ENCODE measurements at places on chromosomes 6 and 20.
A peak's percentile ranks its signal among the peaks of the same experiment; 100 is the strongest.

GRCh38 chr6:139567095-139567494 lies 192.6 kb upstream of the CITED2 start:
- no peak for DNase-seq

DNA sequence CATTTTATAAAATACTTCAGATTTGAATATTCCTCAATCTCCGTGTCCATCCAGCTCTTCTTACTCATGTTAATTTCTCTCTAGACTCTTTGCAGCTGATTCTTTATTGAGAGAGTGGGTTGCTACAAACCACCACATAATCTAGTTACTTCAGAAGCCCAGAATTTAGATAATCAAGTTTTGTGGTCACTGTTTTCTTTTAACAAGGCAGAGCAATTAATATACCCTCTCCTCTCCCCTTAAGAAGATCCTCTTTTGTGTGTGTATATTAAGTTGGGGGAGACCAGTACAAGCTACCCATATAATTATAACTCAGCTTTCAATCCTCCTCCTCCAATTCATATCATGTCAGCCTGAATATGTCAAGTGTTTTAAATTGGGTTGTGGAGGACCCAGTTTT lies 95.1 kb downstream of the IRAK1BP1 start:
- DNase-seq, result no peak

DNA sequence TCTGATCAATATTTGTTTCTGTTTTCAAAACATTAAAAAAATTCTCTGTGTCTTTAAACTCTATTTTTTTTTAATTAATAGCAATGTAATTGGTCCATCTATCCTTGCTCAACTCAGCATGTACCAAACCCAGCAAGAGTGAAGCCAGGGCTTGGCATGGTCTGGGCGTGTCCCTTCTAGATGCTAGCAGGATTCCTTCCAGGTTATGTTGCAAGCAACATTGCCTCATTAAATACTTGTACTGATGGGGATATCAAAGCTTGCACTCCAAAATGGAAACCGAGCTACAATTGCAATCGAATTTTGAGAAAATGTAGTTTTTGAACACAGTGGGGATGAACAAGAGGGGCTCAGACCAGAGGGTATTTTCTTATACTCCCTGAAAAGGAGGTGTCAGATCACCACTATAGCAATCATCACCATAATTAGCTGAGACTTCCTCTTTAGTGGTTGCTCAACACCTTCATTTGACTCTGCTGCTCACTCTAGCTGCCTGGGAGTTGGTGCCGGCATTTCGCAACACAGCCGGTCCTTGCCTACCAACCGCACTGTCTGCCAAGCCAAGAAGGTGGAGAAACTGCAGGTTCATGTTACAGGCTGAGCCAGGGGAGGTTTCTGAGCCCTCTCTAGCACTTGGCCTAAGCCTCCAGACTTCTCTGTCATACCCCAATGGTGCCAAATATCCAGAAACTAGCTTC lies 67.8 kb upstream of the RALGAPA2 start:
- no peak for DNase-seq

DNA sequence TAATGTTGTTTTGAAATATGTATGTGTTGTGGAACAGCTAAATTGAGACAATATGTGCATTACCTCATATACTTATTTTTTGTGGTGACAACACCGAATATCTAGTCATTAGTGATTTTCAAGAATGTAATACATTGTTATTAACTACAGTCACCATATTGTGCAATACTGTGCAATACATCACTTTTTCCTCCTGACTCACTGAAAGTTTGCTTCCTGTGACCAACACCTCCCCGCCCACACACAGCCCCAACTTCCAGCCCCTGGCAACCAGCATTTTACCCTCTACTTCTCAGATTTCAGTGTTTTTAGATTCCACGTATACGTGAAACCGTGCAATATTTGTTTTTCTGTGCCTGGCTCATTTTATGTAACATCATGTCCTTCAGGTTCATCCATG lies 627.9 kb downstream of the PRKN start:
- DNase-seq, result peak; percentile 60

GRCh38 chr6:7445885-7446461 lies 56.4 kb downstream of the RIOK1 start:
- DNase-seq, result no peak

DNA sequence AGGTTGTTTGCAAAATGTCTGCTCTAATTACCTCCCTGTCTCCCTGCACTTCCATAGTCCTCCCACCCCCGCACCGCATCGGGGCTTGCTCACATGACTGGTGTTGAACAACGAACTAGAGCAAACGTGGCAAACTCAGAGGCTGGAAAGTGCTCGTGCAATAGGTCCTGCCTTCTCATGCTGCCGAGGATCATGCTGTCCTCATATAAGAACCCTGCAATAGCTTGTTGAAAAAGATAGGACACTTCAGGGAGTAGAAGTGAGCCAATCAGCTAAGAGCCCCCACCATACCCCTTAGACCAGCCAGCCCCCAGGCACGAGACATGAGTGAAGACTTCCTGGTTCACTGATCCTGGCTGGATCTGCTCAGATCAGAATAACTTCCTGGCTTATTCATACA lies 219.2 kb downstream of the C6orf118 start:
- no peak for DNase-seq

DNA sequence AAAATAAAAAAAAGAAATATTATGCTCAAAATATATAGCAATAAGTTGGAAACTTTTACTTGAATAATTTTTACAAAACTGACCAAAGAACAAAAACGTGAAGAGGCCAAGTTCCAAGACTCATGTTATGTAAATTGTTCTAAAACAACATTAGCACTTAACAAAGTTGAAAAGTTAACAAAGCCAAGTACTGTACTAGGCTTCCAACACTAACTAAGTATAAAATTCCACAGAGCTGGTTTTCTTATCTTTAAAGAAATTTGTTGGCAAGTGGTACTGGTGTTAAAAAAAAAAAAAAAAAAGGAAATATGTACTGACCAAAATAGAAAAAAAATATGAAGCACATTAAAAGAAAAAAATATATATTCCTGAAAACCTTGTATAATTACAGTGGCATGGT lies 127.8 kb downstream of the SLC16A10 start:
- no peak for DNase-seq

- DNase-seq, result peak; percentile 94
These were observed 103.3 kb downstream of the IBTK start for GRCh38 chr6:82144007-82144851.

- DNase-seq, result no peak
These were observed 125.3 kb downstream of the FOXO3 start for GRCh38 chr6:108685970-108686369.

- DNase-seq, result no peak
These were observed 102.3 kb upstream of the ZNF217 start for GRCh38 chr20:53695797-53696527.

DNA sequence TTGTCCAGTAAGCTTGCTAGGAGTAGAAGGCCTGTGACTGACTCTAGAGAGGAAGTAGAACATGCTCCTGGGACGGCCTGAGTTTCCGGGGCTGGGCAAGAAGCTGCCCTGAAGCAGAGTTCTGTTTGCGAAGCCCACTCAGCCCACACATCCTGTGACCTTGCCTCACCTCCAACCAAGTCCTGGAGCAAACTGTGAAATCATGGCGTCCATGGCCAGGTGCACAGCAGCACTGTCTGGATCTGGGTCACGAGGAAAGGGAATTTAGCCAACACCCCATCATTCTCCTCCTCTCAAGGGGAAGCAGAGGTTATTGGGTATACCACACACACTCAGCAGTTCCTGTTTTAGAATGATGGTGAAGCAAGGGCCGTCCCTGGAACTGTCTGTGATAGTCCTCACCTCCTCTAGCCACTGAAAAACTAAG lies 87.5 kb downstream of the CRYBG1 start:
- DNase-seq, result no peak

- DNase-seq, result no peak
These were observed 41.2 kb downstream of the BCAS1 start for GRCh38 chr20:54029176-54029575.

- DNase-seq, result no peak
These were observed 48.7 kb downstream of the PSMG4 start for GRCh38 chr6:3307436-3307835.

DNA sequence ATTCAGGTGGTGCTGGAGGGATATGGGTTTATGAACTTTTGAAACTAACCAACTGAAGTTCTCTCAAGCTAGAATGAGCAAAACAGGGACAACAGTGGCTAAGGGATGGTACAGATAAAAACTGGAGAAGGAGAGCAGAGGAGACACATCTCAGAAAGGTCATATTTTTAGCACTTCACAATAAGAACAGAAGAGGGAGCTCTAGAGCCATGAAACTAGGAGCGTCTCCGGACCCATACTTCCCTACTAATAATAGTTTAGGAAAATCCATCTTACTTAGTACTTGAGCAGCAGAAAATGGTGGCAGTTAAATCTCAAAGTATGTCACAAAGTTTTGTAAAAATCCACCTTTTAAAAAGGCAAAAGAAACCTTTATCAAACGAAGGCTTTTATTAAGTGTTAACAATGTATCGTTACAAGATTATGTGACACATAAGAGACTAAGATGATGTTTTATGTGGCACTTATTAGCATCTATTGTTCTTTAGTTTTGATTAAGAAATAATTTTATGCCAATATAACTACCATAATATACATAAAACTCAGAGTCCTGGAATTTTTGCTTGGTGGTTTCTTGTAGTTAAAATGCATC lies 278.6 kb downstream of the TBC1D32 start:
- DNase-seq, result peak; percentile 34

DNA sequence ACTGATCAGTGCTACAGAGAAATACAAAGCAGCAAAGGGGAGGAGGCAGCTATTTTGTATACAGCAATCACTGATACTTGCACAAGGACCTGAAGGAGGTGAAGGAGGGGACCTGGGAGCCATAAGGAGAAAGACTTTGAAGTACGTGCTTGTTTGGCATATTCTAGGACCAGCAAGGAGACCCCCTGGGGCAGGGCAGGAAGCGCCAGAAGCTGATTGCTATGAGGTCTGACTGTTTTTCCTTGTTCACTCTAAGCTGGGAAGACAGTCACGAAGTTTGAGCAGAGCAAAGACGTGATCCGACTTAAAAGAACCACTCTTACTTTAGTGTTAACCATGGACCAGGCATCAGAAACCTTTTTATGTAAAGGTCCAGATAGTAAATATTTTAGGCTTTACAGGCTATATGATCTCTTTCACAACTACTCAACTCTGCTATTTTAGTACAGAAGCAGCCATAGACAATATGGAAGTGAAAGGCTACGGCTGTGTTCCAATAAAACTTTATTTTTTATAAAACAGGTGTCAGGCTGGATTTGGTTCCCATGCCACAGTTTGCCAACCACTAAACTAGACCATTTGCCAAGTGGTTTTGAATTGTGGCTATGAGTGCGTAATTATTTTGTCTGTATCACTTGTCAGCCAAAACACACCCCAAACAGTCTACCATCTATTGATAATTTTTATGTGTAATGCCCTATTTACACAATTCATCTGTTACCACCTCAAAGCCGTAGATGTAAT lies 217.9 kb downstream of the PRL start:
- no peak for DNase-seq

GRCh38 chr20:48818481-48818987 lies 9.3 kb downstream of the PREX1 start:
- no peak for DNase-seq

DNA sequence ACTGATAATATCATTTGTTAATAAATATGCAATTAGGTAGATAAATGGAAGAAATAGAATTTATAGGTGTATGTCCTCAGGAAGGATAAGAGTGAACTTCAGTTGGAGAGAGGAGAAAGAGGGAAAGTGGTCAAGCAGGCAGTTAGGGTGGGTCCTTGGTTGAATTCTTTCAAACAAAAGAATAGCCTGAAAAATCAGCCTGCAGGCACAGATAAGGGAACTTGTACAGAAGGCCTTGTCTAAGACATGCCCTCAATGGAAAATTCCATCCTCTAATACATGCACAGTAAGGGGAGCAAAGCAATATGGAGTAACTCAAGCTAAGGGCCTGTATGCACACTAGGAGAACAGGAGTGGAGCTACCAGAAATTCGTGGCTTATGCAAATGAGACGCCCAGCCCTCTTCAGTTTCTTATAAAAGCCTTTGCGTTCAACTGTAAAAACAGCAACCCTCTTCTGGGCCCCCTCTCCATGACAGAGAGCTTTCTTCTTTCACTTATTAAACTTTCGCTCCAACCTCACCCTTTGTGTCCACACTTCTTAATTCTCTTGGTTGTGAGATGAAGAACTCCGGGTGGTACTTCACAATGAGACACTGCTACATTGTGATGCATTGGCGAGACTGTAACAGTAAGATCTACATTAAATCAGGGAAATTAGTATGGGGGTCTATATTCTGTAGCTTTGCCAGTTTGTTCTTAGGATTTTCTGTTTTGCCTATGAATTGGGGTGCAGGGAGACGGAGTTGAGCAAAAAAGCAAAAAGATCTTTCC lies 147.0 kb downstream of the HS3ST5 start:
- DNase-seq, result no peak

- DNase-seq, result no peak
These were observed 524.1 kb upstream of the NRSN1 start for GRCh38 chr6:23601811-23602345.

GRCh38 chr6:128241216-128241615 lies 279.2 kb downstream of the PTPRK start:
- no peak for DNase-seq

DNA sequence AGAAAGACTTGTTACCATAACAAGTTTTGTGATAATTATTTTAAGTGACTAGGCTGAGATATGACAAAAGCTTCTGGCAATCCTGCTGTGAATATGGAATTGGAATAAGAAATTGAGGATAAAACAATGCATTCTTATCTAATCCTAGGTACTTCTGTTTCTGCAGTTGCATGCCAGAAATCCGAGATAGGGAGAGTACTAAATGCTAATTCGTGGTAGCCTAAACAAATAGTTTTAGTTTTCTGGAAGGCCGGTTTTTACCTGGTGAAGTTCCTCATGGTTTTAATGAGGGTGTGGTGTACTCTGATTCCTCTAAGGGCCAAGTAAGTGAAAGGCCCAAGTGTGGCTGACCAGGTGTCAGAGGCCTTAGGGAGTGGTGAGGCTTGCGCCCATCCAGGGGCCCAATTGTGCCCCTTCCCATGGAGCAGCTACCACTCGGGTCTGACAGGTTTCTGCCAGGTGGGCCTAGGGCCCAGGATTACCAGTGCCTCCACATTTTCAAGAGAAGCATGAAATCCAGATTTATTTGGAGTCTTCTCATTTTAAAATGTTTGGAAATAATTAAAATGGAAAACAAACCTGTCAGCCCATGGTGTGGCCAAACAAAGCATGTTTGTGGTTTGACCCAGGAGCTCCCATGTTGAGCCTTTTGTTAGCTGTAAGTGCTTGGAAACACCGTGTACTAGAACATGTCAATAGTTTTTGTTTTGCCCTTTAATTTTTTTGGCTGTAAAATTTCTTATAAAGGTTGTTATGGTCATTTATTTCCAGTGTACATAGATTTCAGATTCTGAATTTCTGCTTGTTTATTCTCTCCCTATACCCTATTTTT lies 6.6 kb downstream of the PLCB4 start:
- no peak for DNase-seq

Data from GM04504 (cell line).